Left ventricle myocardium superior (tissue), 1 donor: ENCODE measurements at places on chromosomes 7 and 10.

- no peak for DNase-seq
Measured at GRCh38 chr7:128443831-128444600, 11.7 kb upstream of the HILPDA start.

GRCh38 chr7:103865442-103865841 lies 124.0 kb downstream of the RELN start:
- DNase-seq: no peak

DNA sequence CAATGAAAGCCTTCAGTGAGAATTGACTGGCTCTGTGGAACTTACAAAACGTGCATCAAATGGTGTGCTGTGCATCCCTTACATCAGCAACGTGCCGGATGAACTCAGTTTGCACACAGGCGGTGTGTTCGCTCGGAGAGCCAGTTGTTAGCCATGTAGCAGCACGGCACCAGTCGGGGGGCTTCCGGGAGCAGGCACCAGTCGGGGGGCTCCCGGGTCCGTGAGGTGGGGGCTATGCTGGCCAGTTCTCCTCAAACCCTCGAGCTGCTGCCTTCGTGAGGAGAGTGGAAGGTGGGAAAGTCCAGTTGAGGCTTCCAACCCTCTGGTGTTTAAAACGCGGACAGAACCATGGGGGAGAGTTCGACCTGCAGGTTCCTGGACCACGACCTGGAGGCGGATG lies 34.9 kb upstream of the UTF1 start:
- DNase-seq: no peak

DNA sequence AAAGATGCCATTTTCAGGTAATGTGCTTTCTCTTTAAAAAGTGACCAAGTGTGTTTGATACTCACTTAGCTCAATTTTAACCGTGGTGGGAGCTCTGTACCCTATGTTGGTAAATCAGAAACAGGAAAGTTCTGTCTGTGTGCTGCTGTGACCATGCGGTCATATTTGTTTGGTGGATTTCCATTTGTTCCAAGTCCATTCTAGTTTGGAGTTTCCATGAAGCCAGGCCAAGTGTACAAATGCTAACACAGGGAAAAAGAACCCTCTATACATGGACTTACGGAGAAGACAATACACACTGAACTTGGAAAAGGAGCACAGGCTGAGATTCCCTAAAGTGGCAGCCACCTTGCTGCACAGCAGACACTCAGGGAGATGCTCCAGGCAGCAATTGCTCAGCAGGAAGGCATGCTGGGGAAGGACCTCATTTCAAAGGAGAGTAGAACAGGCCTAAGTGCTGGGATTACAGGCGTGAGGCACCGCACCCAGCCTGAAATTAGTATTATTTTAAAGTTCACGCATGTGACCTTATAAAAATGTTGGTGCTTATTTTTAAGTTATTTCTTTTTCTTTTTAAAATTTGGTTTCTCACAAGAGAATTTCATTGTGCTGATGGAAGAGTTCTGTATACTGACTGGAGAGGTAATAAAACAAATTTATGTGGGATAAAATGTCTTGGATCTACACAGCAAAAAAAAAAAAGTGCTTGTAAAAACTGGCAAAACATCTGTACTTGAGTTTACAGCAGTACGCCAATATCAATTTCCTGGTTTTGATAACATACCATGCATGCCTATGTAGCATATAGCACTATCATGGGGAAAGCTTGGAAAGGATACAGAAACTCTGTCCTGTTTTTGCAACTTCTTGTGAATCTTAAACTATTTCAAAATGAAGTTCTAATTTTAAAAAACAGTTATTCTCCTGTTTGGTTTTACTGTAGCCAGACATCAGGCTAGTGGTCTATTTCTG lies 436.2 kb downstream of the KCNMA1 start:
- no peak for DNase-seq

GRCh38 chr7:116356333-116356965 lies 143.1 kb upstream of the CAV2 start:
- peak; percentile 33 for DNase-seq

GRCh38 chr10:77832238-77832637 lies 94.3 kb downstream of the DLG5 start:
- no peak for DNase-seq

GRCh38 chr10:129659508-129660268 lies 192.6 kb downstream of the MGMT start:
- DNase-seq: no peak

DNA sequence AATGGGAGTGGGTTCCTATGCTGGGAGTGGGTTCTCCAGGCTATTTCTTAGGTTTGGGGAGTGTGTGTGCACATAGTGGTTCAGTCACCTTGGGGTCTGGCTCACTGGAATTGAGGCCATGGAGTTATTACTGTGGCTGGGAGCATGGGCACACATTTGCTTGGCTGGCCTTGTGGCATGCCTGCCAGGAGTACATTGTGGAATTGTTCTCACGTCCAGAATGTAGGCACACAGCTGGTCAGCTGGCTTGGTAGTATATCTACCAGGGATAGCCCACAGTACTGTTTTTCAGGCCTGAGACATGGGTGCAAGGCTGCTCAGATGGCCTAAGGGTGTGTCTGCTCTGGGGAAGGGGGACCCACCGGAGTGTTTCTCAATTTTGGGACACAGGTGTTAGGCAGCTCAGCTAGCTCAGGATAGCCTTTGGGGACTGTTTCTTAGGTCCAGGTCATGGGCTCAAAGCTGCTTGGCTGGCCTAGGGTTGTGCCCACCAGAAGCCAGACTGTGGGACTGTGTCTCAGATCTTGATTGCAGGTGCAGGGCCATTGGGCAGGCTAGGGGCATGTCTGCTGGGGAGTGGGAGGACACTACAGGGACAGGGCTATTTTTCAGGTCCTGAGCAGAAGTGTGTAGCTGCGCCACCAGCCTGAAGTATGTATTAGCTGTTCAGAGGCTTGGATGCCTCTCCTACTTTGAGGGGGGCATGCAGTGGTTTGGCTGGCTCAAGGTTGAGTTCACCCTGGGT lies 50.6 kb downstream of the TMEM168 start:
- DNase-seq: no peak

DNA sequence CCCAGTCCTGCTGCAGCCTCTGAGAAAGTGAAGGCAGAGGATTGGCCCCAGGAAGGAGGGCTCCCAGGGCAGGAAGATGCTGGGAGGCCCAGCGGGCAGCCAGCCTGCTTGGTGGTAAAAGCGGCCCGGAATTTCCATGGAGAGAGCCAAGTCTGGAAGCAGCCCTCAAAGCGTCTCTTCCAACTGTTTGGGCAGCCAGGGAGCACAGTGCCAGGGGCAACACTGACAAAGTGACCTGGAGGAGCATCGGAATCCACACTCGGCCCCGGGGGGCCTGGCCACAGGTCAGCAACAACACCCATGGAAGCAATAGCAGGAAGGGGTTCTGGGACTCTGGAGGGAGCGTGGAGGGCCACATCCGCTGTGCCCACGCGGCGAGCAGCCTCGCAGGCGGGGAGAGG lies 63.2 kb upstream of the FGFR2 start:
- DNase-seq: no peak

DNA sequence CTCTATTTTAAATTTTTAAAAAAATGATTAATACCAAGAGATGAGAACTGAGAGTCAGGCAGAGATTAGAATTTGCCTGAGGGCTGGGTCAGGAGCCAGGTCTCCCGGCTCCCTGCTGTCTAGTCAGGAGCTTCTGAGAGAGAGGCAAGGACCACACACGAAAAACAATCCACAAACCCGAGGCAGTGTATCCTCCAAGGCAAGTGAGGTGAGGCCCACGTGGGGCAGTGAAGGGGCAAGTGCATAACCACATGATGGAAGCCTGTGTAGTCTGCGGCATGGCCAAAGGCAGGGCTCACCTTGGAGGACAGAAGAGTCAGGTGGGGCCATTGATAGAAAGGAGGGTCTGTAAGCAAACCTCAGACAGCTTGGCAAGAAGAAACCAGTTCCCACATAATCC lies 541.2 kb upstream of the FOXK1 start:
- no peak for DNase-seq

GRCh38 chr10:35208536-35208935 lies 81.9 kb downstream of the CREM start:
- no peak for DNase-seq

DNA sequence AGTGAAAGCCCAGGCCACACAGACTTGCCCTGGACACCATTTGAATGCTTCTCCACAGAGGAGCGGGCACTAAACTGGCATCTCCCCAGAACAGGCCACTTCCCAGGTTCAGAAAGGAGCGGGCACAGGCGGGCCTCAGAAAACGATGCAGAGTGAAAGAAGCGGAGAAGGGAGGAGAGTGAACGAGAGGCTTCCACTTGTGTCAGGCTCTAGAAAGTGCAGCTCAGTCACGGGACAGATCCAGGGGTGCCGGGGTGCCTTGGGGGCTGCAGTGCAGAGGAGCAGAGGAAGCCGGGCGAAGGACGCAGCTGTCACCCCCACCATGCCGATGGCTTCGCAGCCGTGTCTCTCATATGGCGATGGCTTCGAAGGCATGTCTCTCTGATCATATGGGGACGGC lies 26.1 kb upstream of the PRKAR1B start:
- no peak for DNase-seq

GRCh38 chr7:46682836-46683624 lies 762.0 kb upstream of the IGFBP3 start:
- no peak for DNase-seq

DNA sequence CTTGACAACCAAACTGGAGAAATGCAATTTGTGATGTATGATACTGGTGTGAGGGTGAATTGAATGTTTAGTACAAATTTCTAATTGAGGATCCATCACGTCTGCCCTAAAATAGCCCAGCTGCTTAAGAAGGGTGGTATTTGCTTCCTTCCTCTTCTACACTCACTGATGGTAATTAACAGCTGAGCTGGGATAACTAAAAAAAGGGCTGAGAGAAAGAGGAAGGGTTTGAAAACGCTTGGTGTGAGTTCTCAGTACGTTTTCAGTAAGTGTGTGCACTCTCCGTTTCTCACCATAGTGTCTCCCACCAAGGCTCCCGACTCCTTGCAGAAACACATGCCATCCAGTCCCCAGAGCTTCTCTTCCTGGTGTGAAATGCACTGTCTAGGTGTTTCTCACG lies 54.3 kb downstream of the MAP3K8 start:
- no peak for DNase-seq

GRCh38 chr7:491292-491957 lies 28.2 kb downstream of the PDGFA start:
- DNase-seq: no peak
